CD4-positive, alpha-beta T cell treated with Interleukin-15 for 4 hours (primary cell): ENCODE measurements at places on chromosomes 4 and X.

DNA sequence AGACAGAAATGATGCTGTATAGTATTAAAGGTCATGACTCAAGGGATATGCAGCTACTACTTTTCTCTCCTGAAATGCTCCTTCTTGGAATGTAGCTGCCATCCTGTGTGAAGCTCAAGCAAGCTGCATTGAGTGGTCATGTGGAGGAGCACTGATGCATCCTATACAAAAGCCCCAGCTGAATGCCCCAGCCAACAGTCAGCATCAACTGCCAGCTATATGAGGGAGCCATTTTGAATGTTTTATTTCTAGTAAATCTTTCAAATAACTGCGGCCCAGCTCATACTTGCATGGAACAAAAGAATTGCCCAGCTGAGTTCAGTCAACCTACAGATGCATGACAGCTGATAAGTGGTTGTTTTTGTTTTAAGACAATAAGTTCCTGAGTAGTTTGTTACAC is 165.0 kb upstream of the GEMIN8 start:
- DNase-seq = no peak

DNA sequence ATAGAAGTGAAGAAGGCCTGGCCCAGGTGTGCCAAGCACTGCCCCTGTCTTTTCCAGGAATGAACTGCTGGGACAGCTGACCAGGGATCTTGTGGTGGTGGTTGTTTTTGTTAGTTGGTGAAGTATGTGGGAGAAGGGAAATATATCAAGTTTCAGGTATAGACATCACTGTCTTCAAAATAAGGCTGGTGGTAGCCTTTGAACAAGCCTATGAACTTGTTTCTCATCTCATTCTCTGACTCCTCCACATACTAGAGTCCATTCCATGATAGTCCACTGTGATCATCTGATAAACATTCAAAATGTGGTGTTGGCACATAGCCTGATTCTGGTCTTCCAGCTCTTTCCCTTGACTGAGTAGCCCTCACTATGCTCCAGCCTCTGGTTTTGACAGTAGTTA is 303.7 kb downstream of the CAMK2D start:
- DNase-seq = no peak

DNA sequence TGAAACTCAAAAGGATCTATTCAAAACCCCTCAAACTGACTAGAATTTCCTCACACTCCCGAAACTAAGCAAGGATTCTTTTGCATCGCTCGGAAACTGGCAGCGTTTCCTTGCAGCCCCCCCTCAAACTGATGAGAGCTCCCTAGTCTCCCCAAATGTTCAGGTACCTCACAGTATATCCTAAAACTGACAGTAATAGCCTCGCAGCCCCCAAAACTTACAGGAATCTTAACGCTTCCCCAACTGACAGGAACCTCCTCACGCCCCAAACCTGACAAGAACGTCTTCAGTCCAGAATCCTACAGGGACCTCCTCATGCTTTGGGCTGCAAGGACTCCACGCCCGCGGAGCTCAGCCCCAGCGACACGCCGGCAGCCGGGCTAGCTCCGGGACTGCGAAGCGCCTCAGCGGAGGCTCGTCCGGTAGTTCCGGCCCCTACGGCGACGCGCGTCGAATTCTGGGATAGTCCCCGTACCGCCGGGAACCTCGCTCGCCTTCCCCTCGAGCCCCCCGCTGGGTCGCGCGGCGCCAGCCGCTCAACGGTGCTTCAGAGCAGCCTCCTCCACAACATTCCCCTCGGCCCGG is 640 bp downstream of the PHF8 start:
- DNase-seq = peak; percentile 24

DNA sequence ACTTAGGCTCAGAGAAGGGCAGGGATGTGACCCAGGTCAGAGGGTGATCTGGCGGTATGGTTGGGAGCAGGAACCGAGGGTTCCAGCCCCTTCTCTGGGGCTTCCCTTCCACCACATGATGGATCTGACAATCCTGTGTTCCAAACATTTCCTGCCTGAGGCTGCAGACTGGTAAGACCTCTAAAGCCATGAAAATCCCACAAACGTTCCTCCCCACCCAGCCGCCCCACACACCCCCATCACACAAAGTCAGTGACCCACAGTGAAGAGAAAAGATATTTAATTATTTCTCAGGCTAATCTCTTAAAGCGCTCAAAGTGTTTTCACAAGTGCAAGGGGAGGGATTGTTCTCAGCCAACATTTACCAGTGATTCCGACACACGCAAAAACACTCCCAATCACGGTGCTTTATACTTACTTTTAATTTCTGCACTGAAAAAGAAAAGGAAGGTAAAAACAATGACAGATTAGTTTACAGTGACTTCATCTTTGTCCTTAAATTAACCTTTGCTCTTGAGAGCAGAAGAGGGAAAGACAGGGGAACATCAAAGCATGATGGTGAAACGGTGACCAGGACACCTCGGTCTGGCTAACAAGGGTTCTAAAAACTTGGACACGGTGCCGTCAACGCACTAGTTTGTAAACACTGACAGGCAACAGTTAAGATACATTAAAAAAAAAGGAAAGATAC is 42.4 kb downstream of the WDR1 start:
- no peak for DNase-seq

GRCh38 chrX:145502670-145503069 is 255.4 kb downstream of the SPANXN1 start:
- no peak for DNase-seq

DNA sequence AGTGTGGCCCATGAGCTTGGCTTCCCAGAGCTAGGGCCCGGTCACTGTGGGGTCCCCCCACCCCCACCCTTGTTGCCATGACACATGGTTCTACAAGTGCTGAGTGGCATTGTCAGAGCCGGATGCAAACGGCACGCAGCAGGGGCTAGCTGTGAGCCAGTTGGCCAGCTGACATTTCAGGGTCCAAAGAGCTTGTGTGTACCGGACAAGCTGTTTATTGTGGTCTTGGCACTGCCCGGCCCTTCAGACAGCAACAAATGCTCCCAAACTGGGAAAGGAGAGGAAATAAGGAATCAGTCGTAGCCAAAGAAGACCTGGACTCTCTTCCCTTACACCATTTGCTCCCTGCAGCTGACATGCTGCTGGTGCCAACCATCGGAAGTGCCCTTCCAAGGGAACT is 36.8 kb downstream of the TSC22D3 start:
- DNase-seq = no peak

- DNase-seq = no peak
Observed at GRCh38 chrX:110181459-110182137, 136.3 kb downstream of the AMMECR1 start.

DNA sequence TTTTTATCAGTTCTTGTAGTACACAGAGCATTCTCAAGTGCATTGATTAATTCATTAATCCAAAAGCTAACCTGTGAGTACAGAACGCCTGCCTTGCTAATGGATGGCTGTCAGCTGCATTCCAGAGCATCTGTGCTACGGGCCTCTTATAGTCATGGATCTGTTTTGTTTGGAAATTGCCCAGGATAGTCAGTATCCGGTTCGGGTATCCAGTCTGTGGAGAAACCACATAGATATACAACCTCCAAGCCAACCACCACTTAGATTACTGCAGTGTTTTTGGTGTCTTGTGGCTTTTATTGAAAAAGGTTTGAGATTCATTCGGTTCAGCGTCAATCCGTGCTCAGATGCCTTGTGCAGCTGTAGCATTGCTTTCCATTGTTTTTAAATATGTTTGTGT is 4.0 kb downstream of the LAP3 start:
- DNase-seq = no peak
